GOT3 (cell line): ENCODE measurements at places on chromosomes 11 and 22.

DNA sequence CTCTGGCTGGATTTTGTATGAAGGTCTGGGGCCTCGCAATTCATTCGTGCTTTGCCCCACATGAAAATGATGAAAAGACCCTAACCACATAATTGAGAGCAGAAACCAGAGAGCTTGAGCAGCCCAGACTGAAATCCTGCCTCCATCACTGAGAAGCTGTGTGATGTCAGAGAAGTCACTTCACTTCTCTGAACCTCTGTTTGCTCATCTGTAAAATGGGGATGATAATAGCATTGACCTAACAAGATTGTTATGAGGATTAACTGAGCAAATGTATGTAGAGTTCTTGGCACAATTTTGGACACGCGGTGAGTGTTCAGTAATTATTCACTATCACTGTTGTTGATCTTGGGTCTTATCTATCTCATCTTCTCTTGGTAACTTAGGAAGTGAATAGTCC is 56.2 kb upstream of the ASPHD2 start:
- DNase-seq, result no peak

DNA sequence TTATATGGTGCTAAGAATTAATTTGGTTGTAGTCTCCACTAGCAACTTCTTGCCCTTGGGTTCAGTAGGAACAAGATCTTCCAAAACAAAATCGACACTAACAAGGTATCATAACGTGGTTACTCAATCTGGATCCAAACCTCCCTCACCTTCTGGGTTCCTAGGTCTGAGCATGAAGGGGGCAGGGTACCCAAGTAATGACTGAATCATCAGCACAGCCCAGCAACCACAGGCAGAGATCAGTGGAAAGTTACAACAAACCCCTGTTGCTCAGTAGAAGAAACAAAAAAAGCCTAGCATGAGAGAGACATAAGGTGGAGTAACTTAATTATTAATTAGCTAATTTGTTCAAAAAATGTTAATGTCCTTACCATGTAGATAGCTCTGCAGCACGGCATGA is 221.4 kb downstream of the BLID start:
- no peak for DNase-seq

GRCh38 chr22:29145321-29146072 is 60.2 kb upstream of the EMID1 start:
- DNase-seq, result no peak

DNA sequence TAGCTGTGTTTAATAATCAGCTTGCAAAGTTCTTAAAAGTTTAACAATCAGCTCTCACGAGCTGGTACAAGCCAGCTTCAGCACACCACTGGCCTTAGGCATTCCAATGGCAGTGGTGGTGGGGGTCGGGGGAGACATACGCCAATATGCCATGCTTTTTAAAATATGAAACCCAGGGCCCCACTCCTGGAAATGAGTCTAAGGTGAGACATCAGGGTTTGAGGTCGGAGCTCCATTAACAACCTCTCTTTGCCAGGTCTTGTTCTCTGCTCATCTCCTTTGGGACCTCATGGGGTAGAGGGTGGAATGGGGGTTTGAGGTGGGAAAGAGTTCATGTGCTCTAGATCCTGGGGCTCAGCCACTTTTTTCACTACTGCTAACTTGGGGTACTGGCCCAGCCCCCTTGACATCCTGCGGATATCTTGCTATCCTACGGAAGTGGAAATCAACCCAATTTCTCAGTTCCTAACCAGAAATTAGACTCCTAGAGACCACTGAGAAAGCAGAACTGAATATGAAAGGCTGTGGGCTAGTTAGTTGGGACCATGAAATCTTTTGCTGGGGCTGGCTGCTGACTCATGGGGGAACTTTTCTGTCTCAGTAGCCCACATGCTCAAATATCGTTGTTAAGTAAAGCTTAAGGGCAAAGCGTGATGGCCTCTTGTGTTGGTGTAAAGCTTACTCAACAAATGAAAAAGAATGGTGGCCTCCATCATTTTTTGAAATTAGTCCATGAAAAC is 90.1 kb downstream of the PDHX start:
- DNase-seq, result no peak

GRCh38 chr11:16080688-16081381 is 275.5 kb downstream of the SOX6 start:
- no peak for DNase-seq

DNA sequence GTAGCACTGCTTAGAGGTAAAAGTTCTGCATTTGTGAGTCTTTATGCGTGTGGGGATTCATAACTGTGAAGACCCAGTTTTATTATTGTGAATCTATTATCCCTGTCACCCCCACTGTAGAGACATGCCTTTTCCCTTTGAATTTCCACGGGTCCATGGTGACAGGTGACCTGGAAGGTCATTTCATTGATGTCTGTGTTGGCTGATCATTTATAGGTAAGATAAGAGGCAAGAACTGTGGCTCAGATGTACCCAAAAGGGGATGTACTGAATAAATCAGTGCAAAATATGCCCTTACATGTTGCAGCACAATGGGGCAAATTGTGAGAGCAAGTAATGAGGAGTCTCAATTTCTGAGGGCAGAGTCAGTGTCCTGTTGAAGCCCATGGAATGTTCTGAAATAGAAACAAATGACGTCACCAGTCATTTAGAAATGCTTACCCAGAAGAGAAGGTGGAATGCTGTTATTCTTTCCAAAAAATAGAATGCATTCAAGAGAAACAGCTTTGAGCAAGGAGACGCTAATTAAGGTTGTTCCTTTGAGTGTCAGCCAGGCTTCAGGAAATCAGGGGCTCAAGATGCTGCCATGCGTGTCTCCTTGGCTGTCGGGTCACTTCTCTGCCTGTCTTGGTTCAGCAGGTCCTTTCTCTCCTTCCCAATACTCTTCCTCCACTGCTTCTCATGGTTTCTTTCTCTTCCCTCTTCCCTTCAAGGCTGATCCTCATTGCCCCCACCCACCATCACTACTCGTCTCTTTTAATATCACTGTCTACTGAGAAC is 118.7 kb upstream of the E2F8 start:
- no peak for DNase-seq

DNA sequence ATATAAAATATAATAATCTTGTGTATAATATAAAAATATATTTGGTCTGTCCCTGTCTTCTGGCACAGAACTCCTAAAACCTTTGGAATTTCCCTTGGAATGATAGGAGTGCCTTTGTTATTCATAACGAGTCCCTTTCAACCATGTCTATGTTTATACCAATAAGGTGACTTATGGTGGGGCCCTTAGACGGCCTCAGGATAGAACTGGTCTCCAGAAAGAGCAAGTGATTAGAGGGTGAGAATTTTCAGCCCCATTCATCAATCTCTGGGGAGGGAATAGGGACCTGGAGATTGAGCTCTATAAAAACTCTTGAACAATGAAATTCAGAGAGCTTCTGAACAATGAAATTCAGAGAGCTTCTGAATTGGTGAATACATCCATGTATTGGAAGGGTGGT is 18.4 kb upstream of the PICALM start:
- DNase-seq, result no peak

DNA sequence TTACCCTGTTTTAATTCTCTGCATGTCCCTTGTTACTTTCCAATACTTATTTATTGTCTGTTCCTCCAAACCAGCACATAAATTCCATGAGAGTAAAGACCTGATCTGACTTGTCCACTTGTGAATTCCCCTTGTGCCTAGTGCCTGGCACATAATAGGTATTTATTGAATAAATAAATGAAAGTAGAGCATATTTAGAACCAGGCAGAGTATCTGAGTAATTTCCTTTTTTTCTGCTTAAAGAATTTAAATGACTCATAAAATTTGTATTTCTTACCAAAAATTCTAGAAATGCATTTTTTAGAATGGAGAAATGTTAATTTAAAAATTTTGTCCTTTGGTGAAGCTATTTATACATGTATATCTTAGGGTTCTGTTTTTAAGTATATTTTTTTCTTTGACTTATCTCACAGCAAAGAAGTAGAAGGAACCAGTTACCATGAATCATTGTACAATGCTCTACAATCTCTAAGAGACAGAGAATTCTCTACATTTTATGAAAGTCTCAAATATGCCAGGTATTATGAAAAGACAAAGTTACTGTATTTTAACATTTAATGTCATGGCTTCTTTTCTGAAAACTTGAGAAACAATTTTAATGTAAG is 96.8 kb downstream of the ATM start:
- no peak for DNase-seq

DNA sequence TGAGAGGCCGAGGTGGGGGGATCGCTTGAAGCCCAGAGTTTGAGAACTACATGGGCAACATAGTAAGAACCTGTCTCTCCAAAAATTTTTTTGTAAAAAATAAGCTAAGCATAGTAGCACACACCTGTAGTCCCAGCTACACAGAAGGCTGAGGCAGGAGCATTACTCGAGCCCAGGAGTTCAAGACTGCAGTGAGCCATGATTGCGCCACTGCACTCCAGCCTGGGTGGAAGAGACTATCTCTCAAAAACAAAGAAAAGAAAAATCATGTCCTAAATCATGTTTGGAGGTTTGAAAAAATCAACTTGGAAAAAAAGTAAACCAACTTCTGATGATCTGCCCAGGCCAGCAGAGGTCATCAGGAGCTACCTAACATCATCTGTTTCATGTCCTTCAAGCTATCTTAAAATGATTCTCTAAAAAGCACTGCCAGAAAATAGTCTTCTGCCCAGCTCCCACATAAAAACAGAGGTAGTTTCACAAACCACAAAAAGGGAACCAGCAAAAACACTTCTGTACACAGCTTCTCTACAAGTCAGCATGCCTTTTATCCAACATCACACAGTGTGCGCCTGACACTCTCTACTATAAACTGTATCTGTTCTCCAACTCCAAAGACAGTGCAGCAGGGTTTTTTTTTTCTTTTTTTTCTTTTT is 165.0 kb downstream of the SOX6 start:
- DNase-seq, result no peak

- DNase-seq, result no peak
Observed at GRCh38 chr11:106457727-106458126, 380.3 kb downstream of the AASDHPPT start.

DNA sequence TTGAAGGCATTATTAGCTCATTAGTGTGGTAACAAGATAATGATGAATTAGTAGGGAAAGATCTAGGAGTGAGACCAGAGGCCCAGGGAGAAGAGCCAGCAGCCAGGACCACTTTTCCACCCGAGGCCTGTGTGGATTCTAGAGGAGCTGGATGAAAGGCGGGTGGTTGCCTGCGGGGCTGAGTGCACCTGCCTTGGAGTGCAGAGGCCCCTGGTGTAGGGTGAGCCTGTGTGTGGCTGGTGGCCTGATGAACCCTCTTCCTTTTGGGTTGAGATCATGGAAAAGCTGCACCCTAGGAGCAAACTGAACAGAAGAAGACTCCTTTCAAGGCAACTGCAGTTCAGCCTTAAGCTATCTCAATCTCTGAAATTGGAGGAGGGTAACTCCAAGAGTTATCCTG is 5.9 kb upstream of the TP53AIP1 start:
- no peak for DNase-seq

DNA sequence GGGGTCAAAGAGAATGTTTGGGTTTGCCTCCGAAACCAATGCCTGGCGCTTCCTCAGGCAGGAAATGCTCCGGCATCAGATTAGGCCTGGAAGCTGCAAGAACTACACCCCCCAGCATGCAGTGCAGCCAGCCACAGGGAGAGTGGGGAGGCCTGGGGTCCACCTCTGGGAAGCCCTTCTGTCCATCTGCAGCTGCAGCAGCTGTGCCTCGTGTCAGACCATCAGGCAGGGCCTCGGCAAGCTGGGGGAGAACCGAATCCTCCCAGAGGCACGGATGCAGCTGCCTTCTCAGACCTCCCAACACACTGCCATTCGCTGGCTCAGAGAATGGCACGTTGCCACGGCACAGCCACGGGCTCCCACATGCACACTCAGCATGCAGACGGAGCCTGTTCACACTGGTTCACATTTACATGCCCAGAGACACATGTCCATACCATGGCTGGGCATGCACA is 57.4 kb downstream of the NECTIN1 start:
- DNase-seq, result no peak

- DNase-seq, result no peak
Observed at GRCh38 chr11:19660076-19660475, 52.6 kb upstream of the NAV2 start.

- no peak for DNase-seq
Observed at GRCh38 chr22:37634417-37634924, 5.0 kb upstream of the SH3BP1 start.

DNA sequence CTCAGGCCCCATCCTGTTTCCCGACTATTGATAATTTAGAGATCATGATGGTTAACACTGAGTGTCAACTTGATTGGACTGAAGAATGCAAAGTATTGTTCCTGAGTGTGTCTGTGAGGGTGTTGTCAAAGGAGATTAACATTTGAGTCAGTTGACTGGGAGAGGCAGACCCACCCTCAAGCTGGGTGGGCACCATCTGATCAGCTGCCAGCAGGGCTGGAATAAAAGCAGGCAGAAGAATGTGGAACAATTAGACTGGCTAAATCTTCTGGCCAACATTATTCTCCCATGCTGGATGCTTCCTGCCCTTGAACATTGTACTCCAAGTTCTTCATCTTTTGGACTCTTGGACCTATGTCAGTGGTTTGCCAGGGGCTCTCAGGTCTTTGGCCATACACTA is 1170.0 kb upstream of the CNTN5 start:
- DNase-seq, result no peak

GRCh38 chr11:46387919-46388618 is 3.5 kb downstream of the CHRM4 start:
- DNase-seq, result no peak

GRCh38 chr11:8059571-8060011 is 21.4 kb upstream of the TUB start:
- no peak for DNase-seq

GRCh38 chr22:27413702-27414101 is 387.9 kb downstream of the MN1 start:
- DNase-seq, result no peak

DNA sequence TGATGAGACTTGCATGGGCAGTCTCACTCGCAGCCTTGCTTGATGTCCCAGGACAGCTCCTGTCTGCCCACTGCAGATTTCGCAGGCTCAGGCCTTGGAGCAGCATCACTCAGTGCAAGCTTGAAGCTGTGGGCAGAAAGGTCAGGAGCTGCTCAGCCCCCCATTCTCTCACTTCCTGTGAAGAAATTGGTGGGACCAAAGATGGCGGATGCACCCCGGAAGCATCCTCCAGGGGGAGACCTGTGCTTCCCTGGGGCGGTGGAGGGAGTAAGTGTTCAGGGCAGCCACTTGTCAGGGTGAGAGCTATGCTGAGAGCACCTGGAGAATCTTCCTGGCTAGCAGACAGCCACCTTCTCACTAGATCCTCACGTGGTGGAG is 11.3 kb downstream of the PLAAT2 start:
- no peak for DNase-seq

DNA sequence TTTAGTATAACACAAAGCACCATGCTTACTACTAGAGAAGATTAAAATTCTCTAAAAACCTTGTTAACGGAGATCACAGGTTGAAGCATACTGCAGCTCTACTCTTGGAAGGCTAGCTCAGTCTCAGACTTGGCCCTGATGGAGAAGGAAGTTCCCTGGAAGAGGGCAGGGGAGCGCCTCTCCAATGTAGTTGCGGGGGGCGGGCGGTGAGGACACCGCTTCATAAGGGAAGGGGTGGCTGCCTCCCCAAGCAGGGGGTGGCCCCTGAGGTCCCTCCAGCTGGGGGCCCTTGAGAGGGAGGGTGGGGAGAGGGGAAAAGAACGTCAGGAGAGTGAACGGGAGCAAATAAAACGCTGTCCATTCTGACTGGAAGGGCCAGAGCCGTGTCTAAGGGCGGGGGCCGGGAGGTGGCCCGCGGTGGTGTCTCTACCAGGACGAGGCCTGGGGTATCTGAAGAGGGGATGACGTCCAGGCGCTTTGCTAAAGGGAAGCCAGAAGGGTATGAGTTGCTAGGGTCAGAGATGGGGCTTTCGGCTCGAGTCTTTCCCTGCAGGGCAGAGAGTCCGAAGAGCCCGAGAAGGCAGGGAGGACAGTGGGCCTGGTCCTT is 553 bp upstream of the USP47 start:
- no peak for DNase-seq
